HL-60 (cell line): ENCODE measurements at places on chromosomes 5 and 9.

DNA sequence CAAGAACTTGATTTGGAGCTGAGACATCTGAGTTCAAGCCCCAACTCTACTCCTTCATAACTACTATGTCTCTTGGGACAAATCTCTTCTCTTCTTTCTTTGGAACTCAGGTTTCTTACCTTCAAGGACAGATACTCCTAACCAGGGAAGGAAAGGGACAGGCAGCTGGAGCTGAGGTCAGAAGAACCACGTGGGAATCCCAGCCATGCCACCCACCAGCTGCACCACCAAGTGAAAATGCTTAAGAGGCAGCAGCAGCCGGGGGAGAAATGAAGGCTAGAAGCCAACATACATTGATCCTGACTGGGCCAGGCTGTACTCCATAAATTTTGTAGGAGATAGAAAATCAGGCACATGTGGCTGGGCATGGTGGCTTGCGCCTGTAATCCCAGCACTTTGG is 9.6 kb upstream of the OR5C1 start:
- DNase-seq: no peak

DNA sequence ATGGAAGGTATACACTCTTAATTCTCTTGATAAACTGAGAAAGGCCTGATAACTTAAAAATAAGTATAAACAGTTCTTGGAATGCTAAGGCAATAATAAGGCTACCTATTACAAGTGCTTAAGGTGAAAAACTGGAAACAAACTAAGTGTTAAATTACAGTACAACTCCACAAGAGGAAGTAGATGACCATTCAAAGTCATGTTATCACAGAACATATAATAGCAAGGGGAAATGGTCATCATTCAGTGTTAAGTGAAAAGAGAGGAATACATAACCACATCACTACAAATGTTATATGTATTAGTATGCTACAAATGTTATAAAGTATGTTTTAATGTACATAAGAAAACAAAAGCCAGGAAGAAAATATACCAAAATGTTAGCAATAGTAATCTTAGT is 135.9 kb downstream of the CCDC192 start:
- no peak for DNase-seq

GRCh38 chr9:76605321-76605900 is 146.4 kb downstream of the GCNT1 start:
- no peak for DNase-seq

- DNase-seq: no peak
Observed at GRCh38 chr9:112505607-112506006, 19.0 kb downstream of the KIAA1958 start.

DNA sequence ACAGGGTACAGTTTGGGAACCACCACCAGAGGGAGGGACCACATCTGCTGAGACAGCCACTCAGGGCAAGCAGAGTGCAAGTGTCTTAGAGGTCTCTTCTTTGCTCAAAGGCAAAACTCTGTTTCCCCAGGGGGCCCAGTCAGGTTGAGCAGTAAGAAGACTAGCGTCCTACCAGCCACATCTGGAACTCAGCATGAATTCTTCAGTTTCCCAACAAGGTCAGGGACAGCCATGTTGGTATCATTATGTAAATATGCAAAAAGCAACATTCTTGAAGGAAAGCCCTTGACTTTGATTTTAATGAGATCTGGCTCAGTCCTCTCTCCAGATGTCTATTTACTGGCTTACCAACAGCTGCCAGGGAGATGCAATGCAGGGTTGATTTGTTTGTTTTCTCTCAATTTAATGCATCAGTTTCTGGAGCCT is 46.7 kb downstream of the TGFBI start:
- no peak for DNase-seq

- DNase-seq: no peak
Observed at GRCh38 chr9:16172796-16173195, 620.0 kb downstream of the CCDC171 start.

- DNase-seq: no peak
Observed at GRCh38 chr5:68396722-68397121, 181.2 kb downstream of the PIK3R1 start.

- no peak for DNase-seq
Observed at GRCh38 chr9:96071076-96071814, 195.8 kb downstream of the ERCC6L2 start.

DNA sequence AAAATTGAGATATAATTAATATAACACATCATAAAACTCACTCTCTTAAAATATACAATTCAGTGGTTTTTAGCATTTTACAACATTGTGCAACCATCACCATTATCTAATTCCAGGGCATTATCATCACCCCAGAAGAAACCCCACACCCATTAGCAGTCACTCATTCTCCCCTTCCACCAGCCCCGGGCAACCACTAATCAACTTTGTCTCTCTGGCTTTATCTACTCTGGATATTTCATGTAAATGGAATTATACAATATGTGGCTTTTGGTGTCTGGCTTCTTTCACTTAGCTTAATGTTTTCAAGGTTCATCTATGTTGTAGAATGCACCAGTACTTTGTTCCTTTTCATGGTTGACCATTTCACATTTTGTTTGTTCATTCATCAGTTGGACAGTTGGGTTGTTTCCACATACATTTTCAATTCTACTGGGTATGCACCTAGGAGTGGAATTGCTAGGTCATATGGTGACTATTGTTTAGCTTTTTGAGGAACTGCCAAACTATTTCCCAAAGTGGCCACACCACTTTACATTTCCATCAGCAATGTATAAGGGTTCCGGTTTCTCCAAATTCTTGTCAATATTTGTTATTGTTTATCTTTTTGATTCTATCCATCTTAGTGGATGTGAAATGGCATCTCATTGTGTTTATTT is 62.4 kb downstream of the MARCHF3 start:
- no peak for DNase-seq

- no peak for DNase-seq
Observed at GRCh38 chr5:123610665-123611405, 98.9 kb downstream of the CSNK1G3 start.

DNA sequence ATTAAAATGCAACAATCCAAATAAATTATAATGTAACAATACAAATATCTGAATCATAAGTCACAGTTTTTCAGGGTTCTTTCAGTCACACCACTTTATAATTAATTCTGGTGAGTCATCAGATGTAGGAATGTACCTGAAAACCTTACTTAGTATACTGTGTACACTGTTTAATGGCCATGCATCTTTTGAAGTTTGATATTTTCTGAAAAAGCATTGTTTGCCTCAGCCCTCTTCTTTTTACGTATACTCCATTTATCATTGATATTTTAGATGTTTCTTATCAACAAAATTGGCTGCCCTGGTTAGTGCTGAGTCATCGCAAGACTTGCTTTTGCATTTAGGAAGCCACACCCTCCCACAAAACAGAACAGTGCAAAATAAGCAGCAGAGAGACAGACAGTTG is 218.6 kb downstream of the PJA2 start:
- no peak for DNase-seq

GRCh38 chr5:86679529-86679928 is 61.8 kb downstream of the COX7C start:
- no peak for DNase-seq

DNA sequence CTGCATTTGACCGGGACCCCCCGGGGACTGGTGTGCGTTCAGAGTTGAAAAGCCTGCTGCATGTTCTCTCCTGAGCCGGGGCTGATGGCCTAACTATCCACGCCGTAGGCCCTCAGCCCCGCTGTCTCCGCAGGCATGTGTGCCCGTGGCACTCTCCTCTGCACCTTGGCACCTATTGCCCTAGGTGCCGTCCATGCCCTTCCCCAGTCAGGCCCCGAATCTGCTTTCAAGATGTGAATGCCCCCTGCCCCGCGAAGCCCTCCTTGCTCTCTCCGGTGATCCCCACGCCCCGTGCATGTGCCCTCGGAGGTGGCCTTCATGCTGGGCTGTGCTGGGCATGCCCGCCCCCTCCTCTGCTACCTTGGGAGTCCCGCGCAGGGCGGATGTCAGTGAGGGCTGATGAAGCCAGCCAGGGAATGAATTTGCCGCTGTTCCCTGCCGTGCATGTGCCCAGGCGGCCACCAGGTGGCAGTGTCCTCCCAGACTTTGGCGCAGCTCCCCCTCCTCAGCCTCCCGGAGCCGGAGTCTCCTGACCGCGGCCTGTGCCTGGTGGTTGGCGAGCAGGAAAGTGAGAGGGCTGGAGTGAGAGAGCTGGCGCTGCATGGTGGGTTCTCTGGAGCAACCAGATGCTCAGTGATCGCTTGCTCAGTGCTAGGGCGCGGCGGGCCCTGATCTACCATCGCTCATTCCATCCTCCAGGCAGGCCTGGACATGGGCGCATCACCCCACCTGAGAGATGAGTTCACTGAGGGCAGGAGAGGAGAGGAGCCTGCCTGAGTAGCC is 112.9 kb upstream of the LMX1B start:
- DNase-seq: peak; percentile 43

- no peak for DNase-seq
Observed at GRCh38 chr9:95024097-95024671, 293.3 kb downstream of the FANCC start.

DNA sequence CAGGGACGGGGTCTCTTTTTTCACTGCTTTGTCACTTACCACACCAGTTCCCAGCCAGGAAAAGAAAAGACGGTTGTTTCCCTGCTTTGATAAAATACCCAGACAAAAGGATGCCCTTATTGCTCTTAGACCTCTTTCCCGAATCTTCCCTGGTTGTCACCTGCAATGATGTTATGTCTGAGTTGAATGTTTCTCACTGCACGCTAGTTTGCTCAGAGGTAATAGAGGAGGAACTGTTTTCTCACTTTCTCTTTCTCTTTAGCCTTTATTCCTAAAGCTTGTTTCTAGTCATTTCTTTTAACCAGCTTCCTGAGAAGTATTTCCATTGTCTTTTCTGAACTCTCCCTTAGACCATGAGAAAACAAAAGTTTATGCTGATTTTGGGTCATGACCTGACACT is 32.9 kb downstream of the ACER2 start:
- no peak for DNase-seq

DNA sequence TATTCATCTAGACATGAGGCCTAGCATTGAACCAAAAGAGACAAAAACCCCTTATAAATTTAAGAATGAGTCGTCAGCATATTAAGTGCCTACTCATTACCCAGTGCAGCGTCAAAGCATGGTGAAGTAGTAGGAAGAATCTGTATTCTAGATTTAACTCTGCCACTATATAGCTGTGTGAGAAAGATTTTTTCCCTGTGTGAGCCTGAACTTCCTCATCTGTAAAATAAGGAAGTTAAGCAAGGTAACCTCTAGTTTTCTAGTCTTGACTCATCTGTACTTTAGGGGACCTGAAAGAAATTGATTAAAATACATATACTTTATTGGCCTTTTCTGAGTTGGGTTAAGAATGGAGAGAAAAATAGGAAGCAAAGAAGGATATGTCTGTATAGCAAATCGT is 82.1 kb upstream of the RUSC2 start:
- DNase-seq: peak; percentile 46

GRCh38 chr5:153559926-153560325 is 69.5 kb downstream of the GRIA1 start:
- no peak for DNase-seq

DNA sequence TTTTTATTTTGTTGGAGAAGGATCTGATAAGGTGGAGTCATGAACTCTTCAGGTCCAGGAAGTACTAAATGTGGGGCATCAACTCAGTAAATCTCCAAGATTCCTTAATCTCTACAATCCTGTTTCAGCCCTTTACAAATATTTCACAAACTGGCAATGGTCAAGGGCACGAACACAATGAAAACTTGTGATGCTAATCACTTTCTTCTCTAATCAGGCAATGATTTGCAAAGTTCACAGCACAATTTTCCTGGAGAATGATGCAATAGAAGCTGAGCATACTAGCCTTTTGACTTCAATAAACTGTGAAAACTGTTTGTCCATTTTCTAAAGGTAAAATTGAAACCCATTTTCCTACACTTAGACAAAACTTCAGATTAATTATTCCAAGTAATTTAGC is 16.9 kb downstream of the GDF9 start:
- no peak for DNase-seq

DNA sequence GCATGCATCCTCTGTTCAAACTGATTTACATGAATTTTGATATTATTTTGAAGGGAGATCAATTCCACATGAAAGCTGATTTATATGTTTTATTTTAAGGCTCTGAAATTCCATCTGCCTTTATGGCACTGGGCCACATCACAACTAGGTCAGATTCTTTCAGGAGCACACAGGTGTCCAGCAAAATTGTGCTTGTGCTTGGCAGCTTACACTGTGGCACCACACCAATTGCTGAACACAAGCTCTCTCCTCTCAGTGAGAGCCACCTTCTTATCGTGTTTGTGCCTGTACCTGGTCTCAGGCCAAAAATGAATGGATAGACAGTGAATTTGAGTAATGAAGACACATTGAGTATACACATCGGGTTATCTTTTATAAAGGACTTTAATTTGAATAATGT is 200.4 kb downstream of the CDH10 start:
- DNase-seq: no peak

- DNase-seq: no peak
Observed at GRCh38 chr5:85388770-85389169, 1004.1 kb upstream of the EDIL3 start.

GRCh38 chr5:100790951-100791350 is 112.1 kb downstream of the ST8SIA4 start:
- DNase-seq: no peak

DNA sequence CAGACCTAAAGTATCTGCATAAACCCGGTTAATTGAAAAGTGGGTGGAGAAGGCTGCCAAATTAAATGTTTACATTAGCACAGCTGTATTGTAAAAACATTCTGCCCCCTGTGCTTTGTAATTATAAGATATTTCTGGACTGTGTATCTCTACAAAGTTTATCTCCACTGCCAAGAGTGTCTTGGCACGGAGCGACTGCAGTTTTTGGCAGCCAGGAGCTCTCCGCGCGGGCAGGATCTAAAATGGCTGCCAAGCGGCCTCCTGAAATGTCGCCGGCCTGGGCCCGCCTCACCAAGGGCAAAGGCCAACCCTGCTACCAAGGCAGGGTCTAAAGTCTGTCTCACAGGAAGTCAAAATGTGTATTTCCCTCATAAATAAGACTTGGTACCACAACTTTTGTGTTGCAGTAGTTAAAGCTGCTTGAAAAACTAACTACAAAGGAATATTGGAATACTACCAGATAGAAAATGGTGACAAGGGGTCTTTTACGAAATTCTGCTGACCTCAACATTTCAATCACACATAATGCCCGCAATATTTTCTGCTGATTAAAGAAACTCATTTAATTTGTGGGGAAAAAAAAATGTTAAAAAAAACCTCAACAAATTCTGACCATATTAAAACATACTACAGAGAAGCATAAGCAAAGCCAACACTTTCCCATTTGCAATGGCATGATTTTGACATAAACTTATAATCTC is 110.4 kb downstream of the NFIB start:
- DNase-seq: no peak

DNA sequence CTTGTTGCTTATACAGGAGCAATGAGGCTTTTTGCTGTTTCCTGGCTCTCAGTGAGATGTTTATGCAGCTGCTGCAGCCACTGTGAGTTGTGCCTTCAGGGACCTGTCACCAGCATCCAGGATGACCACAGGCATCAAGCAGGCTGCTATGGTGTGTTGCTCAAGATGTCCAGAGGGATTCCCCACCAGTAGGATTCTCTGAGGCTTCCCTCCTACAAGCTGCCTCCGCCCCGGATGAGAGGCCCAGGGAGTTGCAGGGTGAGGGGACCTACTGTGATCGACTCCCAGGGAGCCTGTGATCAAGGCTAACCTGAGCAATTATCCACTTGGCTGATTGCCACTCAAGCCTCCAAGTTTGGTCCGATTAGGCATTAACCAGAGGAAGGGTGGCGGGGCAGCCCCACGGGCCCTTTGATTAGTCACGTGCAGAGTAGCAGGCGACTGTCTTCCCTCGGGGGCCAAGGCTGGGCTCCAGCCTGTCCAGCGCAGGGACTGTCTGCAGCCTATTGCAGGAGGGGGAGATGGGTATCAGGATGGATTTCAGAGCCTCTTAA is 1.8 kb upstream of the FAT2 start:
- DNase-seq: no peak
